ENCODE measurements at places on chromosomes 7 and 10.

DNA sequence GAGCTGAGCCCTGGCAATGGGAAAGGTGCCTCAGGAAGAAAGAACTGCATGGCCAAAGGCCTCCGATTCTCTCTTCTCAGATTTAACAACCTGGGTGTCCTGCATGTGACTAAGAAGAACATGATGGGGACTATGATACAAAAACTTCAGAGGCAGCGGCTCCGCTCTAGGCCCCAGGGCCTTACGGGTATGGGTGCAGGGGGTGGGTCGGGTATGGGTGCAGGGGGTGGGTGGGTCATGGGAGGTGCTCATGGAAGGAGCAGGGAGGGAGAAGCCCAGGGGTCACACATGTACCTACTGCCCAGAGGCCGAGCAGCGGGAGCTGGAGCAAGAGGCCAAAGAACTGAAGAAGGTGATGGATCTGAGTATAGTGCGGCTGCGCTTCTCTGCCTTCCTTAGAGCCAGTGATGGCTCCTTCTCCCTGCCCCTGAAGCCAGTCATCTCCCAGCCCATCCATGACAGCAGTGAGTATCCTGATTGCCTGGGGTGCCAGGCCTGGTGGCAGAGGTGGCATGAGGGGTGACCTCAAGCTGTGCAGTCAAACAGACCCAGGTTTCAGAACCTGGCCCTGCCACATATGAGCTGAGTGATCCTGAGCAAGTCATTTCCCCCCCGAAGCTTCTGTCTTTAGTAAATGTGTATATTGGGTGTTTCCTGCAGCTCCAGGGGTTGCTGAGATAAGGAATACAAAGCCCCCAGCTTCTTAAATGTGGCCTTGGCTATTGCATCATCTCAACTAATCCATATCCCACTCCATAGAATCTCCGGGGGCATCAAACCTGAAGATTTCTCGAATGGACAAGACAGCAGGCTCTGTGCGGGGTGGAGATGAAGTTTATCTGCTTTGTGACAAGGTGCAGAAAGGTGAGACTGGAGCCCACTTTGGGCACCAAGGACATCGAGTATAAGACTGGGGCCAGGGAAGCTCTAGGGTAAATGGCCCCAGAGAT is 2.0 kb downstream of the NFKB2 start:
- DNase-seq: peak; percentile 15

DNA sequence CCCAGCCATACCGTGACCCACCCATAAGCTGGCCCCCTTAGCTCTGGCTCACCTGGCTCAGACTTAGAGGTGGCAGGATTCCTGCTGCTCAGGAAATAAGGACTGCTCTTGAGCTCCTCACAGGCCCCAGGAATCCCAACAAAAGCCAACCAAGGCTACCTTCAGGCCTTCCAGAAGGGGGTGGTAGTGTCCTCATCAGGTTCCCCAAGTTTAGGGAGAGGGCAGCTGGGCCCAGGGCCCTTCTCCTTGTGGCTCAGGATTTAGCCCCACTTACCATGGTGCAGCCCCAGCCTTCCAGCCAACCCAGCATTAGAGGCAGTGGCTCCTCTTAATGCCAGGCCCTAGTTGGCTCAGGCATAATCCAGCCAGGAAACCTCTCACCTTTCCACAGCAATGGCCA is 23.5 kb downstream of the NPFFR1 start:
- no peak for DNase-seq

DNA sequence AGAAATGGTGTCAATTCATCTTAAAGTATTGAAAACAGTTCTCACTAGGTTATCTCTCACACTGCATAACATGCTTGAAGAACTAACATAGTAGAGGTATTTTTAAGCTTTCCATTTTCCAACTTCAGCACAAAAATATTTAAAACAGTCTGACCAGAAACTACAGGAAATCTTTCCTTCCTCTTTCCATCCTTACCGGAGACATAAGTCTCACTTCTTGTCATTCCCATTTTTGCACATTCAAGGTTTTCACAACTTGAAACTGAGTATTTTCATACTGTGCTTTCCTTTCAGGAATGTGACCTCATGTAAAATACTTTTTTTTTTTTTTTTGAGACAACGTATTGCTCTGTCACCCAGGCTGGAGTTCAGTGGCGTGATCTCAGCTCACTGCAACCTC is 45.2 kb downstream of the ARHGAP12 start:
- DNase-seq: no peak

- no peak for DNase-seq
Observed at GRCh38 chr7:28999427-28999826, 41.3 kb upstream of the TRIL start.

DNA sequence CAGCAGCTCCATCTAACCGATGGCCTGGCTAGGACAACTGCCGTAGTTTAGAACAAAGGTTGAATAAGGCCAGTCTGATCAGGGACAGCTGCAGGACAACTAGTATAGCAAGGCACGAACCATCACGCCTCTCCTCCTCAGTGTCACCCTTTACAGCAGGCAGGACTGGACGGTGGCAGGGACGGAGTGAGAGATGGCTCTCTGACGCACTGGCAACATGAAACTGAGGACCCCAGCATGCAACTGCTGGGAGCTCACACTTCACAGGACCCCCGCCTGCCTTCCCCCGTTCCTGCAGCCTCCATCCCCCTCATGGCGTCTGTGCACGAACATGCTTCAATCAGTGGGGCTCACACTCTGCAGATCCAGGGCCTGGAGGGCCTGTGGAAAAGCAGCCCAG is 53.7 kb downstream of the ZRANB1 start:
- DNase-seq: no peak

DNA sequence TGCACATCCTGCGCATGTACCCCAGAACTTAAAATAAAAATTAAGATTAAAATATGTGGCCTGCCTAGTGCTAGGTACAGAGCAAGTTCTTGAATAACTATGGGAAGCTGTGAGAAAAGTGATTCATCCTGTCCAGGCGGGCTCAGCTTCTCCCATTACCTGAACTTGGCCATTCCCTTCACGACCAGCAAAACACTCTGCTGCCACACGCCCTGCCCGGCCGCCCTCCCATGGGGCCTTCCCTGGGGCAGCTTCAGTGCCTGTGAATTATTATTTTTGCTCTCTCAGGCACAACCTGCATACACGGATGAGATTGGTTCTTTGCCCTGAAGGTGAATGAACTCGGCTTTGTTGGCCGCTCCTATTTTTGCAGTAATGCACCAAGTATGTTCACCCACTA is 209.2 kb upstream of the SHH start:
- DNase-seq: no peak

GRCh38 chr10:102802920-102803534 is 34.2 kb downstream of the CYP17A1 start:
- DNase-seq: no peak

DNA sequence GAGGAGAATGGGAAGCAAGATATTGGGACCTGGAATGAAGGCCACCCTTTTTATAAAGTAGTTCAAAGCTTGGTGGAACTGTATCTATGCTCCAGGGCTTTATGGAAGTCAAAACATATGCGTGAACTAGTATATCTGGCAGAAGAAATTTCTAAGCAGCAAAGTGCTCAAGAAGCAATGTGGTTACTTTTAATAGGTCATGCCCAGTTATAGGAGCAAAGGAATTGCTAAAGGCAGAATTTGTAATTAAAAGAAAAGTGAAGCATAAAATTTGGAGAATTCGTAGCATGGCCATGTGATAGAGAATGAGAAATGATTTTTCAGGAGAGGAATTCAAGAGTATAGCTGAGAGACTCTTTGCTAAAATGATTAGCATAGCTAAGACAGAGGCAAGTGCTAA is 1110.4 kb downstream of the XPNPEP1 start:
- no peak for DNase-seq

DNA sequence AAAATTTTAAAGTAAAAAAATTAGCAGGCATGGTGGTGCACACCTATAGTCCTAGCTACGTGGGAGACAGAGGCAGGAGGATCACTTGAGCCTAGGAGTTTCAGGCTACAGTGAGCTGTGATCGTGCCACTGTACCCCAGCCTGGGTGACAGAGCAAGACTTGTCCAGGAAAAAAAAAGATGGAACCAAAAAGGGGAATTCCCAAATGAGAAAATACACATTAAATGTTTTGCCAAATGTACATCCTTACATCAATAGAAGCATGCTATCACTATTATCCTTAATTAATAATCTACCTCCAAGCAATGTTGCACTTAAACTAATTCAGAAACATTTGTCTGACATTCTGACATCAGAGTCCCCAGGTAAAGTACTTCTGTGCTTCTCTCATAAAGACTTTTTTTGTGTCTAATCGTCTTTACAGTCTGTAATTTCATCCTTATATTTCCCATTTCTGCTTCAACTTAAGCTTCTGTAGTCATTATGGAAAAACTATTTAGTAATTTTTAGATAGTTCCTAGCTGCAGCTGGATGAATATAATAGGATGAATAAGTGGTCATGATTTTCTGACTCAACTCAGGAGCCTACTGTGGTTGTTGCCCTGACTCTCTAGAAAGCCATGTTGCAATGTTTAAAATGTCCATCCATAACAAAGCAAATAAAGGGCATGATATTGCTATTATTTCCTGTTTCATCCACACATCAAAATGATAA is 57.7 kb downstream of the MYPN start:
- no peak for DNase-seq

DNA sequence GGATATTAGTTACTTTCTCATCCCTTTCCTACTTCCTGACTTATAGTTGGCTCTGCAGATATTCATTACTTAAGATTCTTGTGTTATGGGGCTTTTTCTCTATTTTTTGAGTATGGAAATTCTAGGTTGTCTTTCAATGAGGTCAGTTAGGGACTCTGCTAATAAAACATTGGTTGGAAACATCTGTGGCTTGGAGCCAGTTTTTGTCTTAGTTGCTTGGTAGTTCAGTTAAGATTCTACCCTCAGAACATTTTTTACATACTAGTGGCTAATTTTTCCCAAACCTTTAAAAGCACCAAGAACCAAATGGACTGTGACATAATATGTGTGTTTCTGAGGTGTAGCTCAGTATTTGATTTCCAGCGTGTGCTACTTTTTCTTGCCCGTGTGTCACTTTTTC is 305.6 kb upstream of the FZD1 start:
- DNase-seq: no peak

All from CD4-positive, alpha-beta T cell treated with Interleukin-21 for 1 hour (primary cell).